ENCODE measurements at places on chromosomes 11 and 22.
A peak's percentile ranks its signal among the peaks of the same experiment; 100 is the strongest.

- DNase-seq: no peak
Measured at GRCh38 chr11:68142441-68143309, 21.5 kb upstream of the CHKA start.

DNA sequence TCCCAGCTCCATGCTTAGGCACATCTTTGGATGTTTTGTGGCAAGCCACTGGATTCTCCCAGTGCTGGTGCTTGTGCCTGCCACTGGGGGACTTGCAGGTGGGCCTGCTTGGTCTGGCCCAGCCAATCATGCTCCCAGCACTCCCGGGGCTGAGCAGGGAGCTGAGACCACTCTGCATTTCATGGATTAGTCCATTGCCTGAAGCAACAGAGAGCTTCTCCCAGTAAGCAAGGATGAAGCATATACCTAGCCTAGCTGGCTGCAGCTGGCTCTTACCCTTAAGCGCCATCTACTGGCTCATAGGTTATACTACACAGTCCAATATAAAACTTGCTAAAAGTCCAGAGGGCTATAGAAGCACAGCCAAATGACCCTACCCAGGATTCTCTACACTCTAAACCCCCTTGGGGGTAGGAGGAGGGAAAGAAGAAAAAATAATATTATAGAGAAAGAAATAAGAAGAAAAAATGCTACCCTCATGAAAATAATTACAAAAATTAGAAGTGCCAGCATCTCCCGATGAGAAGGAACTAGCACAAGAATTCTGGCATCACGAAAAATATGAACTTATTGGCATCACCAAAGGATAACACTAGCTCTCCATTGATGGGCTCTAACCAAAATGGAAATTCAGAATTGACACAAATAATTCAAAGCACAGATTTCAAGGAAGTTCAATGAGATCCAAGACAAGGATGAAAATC is 275.3 kb downstream of the C11orf87 start:
- peak; percentile 39 for DNase-seq

DNA sequence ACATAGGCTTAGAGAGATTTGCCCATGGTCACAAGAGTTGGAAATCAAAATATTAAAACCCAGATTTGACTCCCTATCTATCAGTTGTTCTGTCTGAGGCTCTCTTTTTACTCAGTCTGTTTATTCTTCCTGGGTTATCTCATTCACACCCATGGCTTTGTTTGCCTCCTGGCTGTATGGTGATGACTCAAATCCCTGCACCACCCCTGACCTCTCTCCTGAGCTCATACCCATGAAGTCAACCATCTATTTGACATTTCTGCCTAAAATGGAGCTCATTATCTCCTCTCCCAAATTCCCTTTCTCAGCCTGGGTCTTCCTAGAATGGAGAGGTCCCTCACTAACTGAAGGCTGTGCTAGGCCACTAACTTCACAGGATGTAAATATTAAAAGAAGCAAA is 27.8 kb upstream of the CCDC134 start:
- DNase-seq: no peak

GRCh38 chr11:95360377-95361075 is 129.5 kb upstream of the SESN3 start:
- no peak for DNase-seq

DNA sequence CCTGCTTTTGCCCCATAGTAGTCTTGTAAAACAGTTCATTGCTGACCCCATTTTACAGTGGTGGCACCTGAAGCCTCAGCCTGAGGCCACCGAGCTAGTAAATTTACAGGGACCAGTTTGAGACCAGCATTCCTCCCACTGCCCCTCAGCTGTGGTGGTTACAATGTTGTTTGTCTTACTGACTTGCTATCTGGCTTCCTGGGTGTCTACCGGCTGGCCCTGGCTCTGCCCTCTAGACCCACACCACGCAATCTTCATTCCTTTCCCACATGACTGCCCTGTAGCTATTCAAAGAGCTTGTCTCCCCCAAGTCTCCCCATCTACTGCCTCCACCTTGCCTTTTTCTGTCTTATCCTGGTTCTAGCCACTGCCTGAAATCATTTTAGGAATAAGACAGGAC is 20.8 kb downstream of the PIK3IP1 start:
- no peak for DNase-seq

DNA sequence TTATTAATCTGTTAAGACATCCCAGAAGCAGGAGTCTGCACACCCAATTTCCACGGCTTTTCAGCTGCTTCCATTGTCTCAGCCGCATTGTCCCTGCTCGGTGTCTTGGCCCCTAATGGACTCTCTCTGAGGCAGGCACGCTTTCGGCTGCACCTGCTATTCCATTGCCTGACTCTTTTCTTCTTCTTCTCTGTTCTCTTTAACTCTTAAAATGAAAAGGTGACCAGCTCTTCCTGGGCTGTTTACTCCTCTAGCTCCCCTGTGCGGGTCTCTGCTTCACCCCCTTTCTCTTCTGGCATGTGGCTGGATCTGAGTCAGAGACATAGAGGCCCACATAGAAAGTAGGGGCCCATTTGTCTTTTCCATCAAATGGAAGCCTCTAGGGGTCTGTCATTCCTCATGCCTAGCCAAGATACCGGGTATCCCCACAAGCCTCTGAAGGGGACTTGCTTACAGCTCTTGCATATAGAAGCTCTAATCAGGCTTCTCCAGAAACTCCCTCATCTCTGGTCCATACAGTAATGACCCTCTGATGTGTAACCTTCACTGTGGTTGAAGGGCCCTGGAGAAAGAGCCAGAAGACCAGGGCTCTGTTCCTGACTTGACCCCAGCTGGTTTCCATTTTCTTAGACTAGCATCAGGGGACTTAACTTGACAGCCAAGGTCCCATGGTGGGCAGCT is 243.9 kb downstream of the ST3GAL4 start:
- no peak for DNase-seq

GRCh38 chr11:44601471-44602370 is 36.3 kb downstream of the CD82 start:
- no peak for DNase-seq

DNA sequence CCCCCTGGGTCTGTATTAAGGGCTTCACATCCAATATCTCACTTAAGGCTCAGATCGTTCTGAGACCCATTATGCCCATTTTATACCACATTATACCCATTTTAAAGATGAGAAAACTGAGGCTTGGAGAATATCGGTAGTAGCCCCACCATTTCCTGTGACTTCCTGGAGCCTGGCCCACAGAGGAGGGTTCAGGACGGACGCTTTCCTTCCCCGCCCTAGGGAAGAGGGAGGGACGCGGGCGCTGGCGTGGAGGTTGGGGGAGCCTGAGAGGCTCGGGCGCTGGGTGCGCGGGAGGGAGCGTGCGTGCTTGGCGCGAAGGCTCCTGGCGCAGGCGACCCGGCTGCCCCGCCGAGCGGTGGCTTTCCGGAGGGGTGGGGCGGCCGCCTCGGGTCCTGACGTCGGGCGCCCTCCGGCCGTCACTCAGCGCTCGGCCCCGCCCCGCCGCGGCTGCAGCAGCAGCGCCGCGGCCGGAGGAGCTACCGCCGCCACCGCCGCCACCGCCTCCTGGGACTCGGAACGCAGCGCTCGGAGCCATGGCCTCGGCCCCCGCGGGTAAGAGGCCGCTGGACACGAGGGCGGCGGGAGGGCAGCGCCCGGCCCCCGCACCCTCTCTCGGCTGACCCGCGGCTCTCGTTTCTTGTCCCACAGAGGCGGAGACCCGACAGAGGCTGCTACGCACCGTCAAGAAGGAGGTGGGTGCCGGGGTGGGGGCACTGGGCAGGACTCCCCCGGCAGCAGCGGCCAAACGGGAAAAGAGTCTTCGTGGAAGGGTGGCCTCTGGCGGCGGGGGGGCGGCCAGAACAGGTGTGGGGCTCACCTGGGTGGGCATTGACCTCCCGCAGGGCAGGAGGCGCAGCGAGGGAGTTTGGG is at the start of gene SGSM1:
TSS of gene SGSM1 (plus strand) at position 422 of the 873 bp plus-strand sequence. CDS start at position 537, 115 bp downstream.
- DNase-seq: peak; percentile 79

DNA sequence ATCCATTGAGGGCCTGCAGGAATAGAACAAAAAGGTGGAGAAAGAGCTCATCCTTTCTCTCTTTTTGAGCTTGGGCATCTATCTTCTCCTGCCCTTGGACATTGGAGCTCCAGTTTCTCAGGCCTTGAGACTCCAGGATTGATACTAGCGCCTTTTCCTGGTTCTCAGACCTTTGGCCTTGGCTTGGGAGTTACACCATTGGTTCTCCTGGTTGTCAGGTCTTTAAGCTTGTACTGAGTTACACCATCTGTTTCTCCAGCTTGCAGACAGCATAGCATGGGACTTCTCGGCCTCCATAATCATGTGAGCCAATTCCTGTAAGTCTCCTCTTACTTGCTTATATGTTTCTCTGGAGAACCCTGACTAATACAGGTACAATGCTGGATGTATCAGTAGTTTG is 72.6 kb downstream of the GRK3 start:
- no peak for DNase-seq

DNA sequence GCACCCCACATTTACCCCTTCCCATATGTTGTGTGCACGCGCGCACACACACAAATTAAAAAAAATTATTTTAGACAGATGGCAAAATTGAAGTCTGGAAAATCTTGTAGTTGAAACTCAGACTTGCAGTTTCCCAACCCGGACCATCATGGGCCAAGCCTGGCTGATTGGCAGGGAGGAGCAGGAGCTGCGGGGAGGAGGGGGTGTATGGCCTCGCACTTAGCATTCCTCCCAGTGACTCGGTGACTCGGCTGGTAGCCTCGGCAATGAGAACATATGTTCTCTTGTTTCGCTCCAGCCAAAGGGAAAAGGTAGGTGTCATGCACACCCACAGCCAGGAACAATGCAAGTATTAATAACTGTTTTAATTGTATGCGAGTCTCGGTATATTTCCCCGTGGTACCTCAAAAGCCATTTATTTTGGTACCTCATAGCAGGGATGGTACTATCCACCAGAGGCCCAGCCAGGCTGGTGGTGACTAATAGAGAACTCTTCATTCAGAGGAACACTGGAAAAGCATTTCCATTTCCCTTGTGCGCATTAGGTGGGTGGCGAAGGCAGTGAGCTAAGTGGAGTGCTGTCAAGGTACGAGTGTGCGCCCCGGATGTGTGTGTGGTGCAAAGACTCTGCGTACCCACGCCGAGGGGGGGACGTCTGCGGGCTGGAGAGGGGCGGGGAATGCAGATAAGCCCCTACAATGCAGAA is 92.5 kb downstream of the DSCAML1 start:
- no peak for DNase-seq

- no peak for DNase-seq
Measured at GRCh38 chr22:44632541-44633396, 69.2 kb upstream of the PRR5 start.

DNA sequence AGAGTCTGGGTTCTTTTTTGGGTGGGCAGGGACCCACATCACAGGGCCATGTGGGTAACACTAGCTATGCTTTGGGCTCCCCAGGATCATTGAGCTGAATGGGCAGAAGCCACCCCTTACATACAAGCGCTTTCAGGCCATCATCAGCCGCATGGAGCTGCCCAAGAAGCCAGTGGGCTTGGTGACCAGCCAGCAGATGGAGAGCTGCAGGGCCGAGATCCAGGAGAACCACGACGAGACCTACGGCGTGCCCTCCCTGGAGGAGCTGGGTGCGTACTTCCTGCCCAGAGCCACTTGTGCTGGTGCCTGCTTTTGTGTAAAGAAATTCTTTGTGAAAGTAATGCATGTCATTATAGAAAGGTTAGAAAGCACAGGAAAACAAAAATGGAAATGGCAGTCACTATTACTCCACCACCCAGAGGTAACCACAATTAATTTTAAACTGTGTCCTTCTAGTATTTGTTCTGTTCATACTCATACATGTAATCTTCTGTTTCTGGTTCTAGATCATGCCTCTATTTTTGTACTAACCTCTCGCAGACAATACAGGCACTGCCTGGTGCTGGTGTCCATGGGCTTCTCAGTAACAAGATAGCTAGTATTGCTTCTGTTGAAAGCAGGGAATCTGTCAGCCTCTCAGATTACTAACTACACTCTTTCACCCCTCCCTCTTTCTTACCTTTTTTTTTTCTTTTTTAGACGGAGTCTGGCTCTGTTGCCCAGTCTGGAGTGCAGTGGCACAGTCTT is 13.7 kb downstream of the CRY2 start:
- DNase-seq: no peak
